ENCODE measurements at places on chromosomes 4 and X.

DNA sequence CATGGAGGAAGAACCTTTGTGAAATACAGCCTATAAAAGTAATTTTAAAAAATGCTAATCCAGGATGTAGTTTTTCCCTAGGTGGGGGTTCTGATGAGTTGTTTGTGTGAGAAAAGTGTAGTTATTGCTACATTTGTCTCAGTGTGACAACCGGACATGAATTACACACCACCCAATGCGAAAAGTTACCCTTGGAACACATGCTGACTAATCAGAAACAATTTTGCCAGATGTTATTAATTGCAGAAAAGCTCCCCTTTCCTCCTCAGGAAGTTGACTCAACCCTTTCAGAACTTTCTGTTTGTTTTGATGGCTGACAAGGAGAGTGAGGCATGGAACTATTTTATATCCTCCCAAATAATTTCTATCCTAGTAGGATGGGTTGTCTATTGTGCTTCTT lies 38.1 kb upstream of the EDA2R start:
- DNase-seq, result no peak

GRCh38 chr4:76301068-76301774 lies 5.3 kb upstream of the STBD1 start:
- DNase-seq, result no peak

- DNase-seq, result peak; percentile 20
These were observed 591 bp downstream of the PRPS1 start for GRCh38 chrX:107628662-107629539.

- DNase-seq, result no peak
These were observed 44.6 kb upstream of the SORCS2 start for GRCh38 chr4:7147661-7148310.

GRCh38 chrX:24728530-24728929 lies 34.8 kb downstream of the POLA1 start:
- no peak for DNase-seq

GRCh38 chr4:20217521-20217920 lies 34.2 kb upstream of the SLIT2 start:
- DNase-seq, result no peak

- no peak for DNase-seq
These were observed 224.1 kb downstream of the PPP3CA start for GRCh38 chr4:101123231-101123630.

DNA sequence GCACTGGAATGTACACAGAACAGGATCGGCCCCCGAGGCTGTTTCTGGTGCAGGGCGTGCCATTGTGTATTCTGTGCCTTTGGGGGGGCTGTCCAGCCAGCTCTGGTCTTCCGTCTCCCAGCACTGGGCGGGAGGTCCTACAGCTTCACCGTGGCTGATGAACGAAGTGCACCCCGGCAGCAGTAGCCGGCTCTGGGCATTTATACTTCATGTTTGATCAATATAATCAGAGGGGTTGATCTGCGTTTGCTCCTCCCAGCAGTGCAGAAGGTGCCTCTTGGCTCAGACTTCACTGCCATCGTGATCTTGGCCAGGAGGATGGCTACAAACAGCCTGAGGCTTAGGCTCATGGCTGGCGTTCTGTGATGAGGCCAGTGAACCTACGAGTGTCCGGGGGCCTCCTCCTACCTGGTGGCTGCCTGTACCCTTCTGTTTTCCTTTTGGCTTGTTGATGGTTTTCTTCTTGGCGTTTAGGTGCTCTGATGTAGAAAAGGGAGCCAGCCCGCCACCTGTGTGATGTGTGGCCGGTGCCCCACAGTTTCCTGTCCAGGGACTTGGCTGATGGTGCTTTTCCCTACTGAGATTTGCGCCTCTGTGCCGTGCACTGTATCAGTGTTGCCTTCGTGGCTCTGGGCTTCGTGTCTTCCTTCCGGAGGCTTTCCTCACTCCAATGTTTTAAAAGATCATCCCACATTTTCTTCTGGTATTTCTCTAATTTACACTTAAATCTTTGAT lies 31.2 kb upstream of the HGFAC start:
- DNase-seq, result no peak

- no peak for DNase-seq
These were observed 45.2 kb downstream of the ZNF674 start for GRCh38 chrX:46500054-46500453.

DNA sequence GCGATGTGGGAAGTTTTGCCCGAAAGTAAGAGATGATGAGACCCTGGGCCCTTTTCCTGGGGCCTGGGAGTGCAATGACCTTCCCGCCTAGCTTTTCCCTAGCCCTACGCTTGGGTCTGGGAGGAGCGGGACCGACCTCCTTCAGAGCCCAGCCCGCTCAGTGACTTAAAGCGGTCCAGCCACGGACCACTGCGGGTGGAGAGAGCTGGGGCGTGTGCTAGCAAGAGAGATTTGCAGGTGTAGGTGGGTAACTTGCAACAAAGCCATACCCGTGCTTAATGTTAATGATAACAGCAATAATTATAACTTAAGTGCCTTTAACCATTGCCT lies 503 bp upstream of the PDE5A start:
- DNase-seq, result no peak

DNA sequence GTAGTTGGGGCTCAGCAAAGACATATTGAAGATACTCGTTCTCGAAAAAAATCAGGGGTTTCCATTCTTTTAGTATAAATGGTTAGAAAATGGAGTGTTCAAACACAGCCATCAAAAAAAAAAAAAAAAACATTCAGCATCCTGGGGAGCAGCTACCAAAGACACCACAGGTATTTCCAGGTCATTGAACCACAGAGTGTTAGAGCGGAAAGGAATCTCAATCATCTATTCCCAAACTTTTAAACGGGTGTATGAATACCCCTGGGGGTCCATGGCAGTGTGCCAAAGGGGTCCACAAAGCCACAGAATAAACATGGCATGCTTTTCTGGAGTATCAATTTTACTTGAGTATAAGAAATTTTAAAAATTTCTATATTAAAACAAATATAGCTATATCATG lies 6.9 kb upstream of the FGF16 start:
- DNase-seq, result no peak

- DNase-seq, result no peak
These were observed 100.2 kb downstream of the OTC start for GRCh38 chrX:38452603-38453002.

All from effector memory CD4-positive, alpha-beta T cell (primary cell).